Activated T-cell treated with anti-CD3 and anti-CD28 coated beads for 48 hours (primary cell): ENCODE measurements at places on chromosomes 13 and 19.

DNA sequence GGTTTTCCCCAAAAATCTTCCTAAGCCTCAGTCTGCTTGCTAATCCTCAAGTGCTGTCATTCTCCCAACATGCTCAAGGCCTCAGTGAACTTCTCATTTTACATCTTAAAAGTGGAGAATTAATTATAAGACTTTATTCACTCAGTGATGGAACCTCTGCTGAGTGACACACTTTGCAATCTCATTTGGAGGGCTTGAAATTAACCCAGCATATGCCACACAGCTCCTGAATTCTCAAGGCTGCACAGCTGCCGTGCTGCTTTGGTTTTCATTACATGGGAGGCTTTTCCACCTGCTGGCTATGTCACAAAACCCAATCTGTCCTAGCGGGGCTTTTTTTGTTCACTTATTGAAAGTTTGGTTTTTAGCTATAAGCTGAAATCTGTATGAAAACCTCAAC, 28.3 kb upstream of the SERPINE3 start:
- DNase-seq: no peak

GRCh38 chr13:80083853-80084676, 256.9 kb downstream of the SPRY2 start:
- DNase-seq: no peak

DNA sequence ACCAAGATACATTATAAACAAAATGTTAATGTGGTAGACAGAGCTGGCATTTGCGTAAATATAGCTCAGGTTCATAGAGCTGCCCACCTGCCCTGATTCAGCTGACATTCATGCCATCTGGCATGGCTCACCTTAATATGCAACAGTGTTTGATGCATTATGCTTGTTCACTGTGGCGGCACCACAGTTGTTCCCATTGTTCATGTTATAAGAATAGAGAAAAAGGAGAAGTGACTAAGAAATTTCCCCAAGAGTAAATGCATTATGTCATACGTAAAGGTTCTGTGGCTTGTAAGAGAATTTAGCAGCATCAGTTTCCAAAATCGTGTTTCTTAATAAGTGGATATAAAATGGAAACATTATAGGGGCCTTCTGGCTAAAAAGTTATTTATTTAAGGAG, 4.5 kb downstream of the CCNA1 start:
- DNase-seq: no peak

DNA sequence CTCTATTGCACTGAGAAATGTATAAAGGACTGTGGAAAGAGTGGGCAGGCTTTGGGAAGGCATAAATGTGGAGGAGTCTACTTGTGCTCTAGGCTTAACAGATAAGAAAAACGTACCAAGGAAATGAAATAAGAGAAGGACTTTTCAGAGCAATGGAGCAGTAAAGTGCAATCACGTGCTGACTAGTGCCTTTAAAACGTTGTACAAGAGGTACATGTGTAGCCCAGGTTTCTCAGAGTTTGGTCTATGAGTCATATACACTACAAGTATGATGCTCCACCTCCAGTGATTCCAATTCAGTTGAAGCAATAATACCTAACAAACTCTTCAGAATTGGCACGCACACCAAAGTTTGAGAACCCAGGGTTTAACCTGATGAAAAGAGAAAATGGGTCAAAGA, 13.4 kb upstream of the FNDC3A start:
- DNase-seq: no peak

DNA sequence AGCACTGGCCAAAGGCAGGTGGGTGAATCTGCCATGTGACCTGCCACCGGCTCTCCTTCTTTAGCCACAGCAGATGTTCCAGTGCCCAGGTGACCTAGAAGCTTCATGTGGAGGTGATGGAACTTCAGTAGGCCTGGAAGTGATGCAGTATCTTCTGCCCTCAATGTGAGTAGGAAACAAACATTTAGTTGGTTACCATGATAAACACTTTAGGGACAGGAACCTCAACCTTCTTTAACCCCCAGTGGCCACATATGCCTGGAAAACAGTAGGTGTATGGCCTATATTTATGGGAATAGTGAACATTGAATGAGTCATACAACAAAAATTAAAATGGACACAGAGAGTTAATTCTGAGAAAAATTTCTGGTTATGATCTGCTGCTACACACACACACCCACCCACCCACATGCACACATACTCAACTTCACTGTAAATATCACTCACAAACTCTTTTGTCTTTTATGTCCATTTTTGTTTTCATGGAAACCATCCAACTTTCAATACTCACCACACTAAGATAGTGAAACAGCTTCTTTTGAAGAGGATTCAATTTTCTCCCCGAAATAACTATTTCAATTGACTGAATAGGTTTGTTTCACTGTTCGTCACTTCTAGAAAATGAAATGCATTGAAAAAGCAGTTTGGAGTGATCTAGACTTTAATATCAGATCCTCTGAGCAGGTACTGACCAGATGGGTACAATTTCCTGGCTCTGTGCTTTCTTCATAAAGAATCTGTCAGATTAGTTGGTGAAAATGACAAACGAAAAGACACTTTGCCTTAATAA, 97.3 kb downstream of the STARD13 start:
- no peak for DNase-seq

- DNase-seq: no peak
Observed at GRCh38 chr19:42594617-42595489, at the start of gene CEACAM8. CEACAM8 (minus strand) TSS chr19:42594924; CDS start chr19:42594828, 96 bp downstream.

DNA sequence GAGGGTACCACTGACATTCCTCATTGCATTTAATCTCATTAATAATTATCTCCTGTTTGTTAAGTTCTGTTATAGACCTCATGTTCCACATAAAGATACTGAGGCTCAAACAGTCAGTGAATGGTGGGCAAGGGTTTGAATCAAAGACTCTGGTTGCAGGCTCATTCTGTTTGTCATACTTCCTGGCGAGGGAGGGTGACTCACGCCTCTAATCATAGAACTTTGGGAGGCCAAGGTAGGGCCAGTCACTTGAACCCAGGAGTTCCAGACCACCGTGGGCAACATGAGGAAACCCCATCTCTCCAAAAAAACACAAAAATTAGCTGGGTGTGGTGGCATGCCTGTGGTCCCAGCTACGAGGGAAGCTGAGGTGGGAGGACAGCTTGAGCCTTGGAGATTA, 220.7 kb upstream of the MIR17HG start:
- no peak for DNase-seq

DNA sequence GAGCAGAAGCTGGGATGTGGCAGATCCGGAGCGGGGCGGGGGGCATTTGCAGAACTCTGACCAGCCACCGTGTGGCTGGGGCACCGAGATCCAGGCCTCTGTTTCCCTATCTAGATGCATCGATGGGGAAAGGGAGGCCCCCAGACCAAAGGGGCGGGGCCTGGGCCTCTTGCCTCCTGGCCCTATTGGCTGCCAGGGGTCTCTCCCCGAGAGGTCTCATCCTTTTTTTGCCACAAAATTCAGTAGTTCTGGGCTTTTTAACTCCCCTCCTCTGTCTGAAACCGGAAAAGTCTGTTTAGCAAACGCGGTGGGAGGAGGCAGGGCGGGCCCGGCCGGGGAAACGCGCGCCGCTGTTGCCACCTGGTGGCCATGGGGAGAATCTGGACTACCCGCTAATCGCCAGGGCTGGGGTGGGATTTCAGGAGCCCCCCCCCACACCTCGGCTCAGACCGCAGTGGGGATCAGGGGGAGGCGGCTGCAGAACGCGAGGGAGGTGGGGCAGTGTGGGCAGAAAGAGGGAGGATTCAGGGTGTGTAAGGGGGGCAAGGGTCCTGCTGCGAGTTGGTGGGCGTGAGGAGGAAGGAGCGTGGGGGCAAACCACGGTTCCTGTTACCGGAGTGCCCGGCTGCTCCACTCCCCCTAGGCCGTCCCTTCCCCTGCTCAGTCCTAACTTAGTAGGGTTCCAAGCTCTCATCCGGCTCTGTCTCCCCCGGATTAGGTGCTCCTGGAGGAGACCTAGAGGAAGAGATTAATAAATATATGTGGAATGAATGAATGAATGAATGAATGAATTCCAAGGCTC, 28.3 kb downstream of the IL12RB1 start:
- DNase-seq: peak; percentile 77

DNA sequence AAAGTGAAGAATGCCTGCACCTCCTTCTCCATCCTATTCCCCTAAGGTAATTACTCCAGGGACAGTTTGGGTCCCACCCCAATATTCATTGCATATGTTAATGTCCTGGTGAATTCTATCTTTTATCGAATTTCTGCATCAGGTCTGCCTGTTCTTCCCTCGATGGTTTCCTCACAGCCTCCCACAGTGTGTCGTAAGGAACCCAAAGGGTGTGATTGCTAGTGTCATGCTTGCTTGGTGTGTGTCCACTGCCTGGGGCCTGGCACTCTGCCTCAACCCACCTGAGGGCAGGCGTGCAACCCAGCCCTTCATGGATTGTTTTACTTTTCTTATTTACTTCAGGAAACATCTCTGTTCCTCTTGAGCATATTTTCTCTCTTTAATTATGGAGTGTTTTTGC, 60.2 kb upstream of the CYSLTR2 start:
- DNase-seq: no peak
